Dermis blood vessel endothelial cell (primary cell): ENCODE measurements at places on chromosomes 3 and 15.

DNA sequence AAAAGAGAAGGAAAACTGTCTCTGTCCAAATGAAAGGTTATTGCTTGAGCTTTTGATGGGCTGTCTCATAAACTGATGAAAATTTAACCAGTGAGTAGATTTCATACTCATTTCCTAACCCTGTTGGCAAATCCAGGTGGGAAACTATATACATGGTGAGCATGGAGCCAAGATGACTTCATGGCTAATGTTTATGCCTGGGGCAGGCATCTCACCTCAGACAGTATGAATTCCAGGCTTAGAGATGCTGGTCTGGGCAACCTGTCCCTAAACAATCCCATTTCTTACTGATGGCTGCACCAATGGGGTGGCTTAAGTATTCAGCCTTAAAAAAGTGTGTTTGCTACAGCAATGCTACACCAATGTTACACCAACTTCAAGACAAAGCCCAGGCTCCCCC lies 58.1 kb downstream of the SLTM start:
- DNase-seq, result no peak

DNA sequence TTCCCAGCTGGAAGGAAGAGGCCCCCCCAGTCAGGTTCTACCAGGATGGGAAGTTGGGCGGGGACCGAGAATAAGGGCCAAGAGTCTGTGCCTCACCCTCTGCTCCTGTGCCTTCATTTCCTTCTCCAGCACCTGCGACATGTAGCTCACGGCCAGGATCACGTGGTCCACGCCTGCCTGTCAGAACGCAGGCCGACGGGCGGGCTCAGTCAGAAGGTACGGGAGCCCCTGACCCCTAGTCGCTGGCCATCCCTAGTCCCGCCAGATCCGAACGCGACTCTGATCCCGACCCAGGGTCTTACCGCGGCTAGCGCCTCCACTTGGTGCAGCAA lies 489 bp downstream of the GMPPB start:
- peak; percentile 71 for DNase-seq

GRCh38 chr3:44883999-44884431 lies 9.6 kb downstream of the TGM4 start:
- DNase-seq, result peak; percentile 95

DNA sequence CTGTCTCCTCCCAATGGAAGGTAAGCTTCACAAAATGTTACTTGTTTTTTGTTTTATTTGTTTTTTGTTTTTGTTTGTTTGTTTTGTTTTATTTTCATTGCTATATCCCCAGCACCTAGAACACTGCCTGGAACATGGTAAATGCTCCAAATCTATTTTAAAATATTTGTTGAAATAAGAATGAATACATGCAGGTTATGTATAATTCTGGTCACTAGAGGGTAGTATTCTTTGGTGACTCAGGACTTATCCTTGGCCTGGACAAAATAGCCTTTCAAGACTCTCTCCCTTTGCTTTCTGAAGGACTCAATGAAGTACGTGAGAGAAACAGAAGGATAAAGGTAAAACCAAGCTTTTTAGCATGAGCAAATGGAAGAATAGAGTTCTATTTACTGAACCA lies 46.9 kb upstream of the PPP2R3A start:
- DNase-seq, result peak; percentile 63

DNA sequence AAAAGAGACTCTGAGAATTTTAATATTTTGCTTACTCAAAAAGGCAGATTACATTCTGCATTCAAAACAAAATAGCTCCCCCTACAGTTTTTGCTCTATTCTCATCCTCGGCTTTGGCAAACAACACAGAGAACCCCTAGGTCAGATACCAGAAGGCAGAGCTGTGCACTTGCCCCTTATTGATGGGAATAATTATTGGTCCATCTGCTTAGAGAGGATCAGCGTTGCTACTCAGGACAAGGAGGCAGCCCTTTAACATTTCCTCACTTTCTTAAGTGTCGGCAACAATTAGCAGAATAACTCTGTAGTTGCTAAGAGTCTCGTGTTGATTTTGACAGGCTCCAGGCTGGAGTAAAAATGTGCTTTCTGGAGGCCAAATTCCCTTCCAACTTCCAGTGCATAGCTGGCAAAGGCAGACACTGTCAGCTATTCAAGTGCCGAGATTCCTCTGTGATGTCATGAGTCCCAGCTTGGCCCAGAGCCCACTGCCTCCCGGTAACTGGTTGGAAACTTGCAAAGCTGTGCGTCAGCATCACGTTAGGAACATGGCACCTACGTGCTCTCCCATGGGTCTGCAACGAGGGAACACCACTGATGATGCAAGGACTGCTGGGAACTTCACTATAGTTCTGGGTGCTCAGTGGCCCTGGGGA lies 482.7 kb upstream of the ADAMTS9 start:
- DNase-seq, result peak; percentile 89

DNA sequence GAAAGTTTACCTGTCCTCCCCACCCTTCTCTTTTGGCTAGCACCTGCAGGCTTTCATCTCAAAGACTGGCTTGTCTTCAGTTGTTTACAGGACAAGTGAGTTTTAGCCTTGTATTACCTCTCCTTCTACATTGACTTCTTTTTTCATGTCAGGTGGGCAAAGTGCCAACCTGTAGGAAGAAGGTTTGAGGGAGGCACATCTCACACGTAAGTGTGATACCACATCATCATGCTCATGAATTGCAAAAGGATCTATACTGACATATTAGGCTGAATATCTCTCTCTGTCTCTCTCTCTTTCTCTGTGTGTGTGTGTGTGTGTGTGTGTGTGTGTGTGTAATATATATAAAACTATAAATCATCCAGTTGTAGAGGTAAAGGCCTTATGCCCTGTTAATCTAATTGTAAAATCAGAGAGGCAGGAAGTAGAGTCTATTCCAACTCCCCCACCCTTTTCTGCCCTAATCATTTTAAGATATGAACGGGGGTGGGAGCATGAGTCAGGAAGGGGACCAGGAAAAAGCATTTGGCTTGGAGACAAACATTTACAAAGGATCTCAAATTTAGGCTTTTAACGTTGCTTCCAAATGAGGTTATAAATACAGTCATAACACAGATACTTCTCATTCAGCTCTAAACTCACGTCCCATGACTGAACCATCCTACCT lies 107.0 kb upstream of the PFN2 start:
- DNase-seq, result no peak

GRCh38 chr3:129416415-129416814 lies 12.0 kb downstream of the EFCAB12 start:
- DNase-seq, result no peak

GRCh38 chr3:195802795-195803194 lies 8.9 kb downstream of the MUC4 start:
- no peak for DNase-seq

DNA sequence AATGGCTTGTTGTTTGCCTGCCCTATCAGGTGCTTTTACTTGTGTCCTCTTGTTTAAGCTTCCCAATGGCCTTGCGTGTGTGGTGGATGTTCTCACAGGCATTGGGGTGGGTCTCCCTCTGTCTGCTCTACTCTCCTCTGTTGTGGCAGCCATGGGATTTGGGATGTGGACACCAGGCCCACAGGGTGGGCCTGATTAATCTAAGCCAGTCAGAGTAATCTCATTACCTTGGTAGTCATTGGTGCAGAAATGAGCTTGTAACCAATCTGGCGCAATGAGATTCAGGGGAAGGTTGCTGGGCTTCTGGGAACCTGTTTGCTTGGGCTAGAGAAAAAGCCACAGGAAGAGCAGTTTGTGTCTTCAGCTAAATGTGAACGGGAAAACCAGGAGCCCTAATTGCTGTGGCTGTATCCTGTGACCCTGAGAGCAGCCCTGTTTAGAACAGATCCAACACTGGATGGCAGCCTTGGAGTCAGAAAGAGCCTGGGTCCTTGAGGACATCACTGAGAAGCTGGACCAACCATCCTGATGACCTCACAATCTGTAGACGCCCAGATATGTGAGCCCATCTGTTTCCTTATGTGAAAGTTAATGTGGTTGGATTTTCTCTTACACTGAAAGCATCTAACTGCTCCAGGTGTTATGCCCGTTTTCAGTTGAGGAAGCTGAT lies 157.3 kb upstream of the UBE2E1 start:
- peak; percentile 58 for DNase-seq

GRCh38 chr3:27594096-27594690 lies 110.0 kb upstream of the SLC4A7 start:
- DNase-seq, result no peak

GRCh38 chr3:187186801-187187421 lies 10.4 kb upstream of the RTP1 start:
- no peak for DNase-seq

- peak; percentile 68 for DNase-seq
Measured at GRCh38 chr3:15064299-15064834, 748 bp downstream of the MRPS25 start.

DNA sequence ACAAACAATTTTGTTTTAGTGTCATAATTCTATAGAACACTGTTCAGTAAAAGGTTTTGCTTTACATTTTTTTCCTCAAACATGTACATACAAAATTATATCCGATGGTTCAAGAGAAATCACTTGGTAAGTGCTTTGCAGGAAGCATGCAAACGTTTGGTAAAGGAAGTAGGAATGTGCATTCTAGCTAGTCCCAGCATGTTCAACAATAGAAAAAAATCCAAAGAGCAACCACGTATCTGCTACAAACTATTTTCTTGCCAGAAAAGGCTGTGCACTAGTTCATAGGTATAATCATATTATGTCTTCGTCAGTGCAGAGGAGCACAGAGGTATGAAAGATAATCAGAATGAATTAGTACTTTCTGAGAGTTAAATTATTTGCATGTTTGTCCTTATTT lies 58.0 kb downstream of the GPR160 start:
- no peak for DNase-seq

DNA sequence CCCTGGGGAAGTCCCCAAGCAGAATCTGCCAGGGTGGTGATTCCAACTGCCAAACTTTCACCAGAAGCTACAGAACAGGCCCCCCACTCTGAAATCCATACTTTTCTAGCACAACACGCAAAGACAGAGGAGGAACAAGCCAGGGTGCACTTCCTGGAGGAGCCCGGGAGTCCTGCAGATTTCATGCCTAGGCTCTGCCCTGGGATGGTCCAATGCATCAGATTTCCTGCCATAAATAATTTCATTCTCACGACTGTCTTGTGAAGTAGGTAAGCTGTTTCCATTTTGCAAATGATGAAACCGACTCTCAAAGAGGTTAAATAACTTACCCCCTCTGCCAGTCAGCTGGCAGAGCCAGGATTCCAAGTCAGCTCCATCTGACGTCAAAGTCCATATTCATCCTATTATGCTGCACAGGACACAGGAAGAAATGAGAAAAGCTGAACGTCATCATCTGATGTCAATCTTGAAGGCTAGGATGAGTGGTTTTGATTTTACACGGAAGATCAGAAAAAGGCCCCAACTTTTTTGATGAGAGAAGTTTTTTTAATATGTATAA lies 134.8 kb upstream of the IGF1R start:
- DNase-seq, result no peak

GRCh38 chr15:87935583-87935982 lies 321.0 kb downstream of the NTRK3 start:
- no peak for DNase-seq

GRCh38 chr15:81497238-81497637 lies 123.2 kb upstream of the TMC3 start:
- no peak for DNase-seq

DNA sequence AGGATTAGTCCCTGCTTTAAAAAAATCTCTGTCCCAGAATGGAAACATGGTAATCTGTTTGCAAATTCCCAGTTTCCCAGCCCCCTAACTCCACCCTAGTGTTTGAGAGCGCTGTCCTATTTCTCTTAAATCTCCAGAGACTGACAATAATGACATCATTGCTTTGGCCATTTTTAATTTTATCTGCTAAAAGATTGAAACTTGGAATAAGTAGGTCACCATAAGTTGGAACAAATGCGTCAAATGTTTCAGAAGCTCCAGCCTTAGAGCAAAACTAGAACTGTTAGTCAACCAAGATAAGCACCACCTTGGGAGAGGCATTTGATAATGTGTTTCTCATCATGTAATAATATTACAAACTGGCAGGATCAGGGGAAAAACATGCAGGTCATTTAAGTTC lies 25.7 kb upstream of the MB21D2 start:
- no peak for DNase-seq

GRCh38 chr3:23647706-23648258 lies 158.0 kb upstream of the UBE2E1 start:
- DNase-seq, result no peak

- DNase-seq, result no peak
Measured at GRCh38 chr15:70059476-70060213, 38.1 kb downstream of the TLE3 start.

DNA sequence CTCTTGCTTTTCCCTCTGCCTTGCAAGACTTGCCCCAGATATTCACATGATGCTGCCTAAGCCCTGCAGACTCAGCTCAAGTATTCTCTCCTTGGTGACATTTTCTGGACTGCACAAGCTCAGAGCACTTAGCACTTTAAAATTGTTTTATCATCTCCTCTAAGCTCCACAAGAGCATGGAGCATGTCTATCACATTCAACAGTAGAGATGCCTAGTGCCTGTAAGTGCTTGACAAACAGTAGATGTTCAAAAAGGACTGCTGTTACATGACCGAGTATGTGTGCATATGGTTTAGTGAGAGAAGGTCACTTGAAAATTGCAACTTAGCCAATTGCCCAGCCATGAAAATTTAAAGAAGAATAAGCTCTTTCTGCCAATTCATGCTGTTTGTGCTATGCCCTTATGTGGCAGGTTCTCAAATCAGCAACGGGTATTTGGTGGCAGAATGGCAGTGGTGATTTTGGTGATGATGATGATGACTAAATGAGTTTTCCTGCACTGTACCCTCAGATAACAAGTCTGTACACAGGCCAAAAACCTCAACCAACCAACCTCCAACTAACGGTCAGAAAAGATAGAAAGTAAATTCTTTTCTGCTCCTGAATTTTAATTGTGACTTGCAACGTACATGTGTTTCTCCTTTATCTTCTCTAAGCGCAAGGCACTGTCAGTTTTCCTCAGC lies 647.2 kb upstream of the UBE2E2 start:
- no peak for DNase-seq

DNA sequence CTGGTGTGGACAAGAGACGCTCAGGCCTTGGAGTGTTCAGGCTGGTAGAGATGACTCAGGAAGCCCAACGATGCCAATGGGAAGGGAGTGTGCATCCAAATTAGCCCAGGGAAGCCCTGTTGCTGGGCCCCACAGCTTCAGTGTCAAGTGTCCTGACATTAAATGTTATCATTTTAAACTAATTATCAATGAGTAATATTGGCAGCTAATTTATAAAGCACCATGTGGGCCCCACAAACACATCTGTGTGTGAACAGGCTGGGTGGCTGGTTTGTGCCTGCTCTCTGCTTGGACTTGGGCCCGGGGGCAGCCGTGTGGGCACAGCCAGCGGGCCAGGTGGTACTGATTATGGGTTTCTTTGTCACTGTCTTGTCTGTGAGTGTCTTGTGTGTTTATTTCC lies 15.0 kb downstream of the FBLN2 start:
- DNase-seq, result no peak

DNA sequence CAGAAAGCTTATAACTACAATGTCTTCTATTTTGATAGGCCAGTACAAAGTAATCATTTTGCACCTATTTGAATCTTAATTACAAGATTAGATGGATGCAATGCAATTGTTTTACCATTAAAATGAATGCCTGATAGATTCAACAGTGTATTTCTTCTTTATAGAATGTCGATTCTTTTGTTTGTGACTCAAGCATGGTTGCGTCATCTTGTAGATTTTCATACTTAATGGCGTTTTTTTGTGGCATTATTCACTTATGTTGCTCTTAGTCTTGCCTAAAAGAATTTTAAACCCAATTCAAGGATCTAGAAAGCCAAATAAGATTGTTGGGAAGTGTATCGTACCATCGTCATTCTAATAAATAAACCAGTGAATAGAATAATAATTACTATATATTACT lies 21.4 kb downstream of the ZBTB38 start:
- no peak for DNase-seq

- no peak for DNase-seq
Measured at GRCh38 chr15:96262549-96263489, 67.7 kb upstream of the NR2F2 start.

GRCh38 chr3:57003676-57004075 lies 56.8 kb upstream of the SPATA12 start:
- no peak for DNase-seq
